ENCODE measurements at places on chromosomes 2 and 18.

DNA sequence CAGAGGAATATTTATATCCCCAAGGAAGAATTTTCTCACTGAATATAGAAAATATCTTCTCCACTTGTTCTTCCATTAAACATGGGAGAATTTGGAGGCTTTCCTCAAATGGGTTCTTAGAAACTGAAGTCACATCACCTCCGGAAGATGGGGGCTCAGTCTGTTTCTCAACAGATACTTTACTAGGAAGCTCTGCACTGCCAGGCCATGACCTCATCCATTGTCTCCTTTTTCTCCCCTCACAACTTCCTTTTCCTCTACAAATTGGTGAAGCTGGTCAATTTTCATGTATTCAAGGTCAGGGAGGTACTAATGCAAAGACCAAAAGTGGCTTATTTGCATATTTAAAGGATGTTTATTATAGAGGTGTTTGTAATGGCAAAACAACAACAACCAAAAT lies 173.1 kb downstream of the RNF152 start:
- DNase-seq, result no peak

- DNase-seq, result no peak
Observed at GRCh38 chr2:183186296-183186695, 62.1 kb downstream of the NUP35 start.

DNA sequence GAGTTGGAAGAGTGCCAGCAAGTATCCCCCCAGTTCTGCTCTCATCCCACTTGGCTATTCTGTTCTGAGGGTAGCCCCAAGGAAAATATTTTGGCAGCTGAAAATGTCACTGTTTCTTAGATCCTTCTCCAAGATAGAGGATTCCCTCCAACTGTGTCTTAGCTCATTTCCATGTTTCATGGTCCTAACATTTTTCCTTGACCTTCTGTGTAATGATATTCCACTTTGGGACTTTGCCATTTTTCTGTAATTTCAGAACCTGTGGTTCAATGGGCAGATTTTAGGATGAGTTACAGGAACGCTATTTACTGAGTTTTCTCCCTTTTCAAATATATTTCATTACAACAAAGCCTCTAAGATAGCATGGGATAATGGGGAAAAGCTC lies 34.7 kb downstream of the NHEJ1 start:
- no peak for DNase-seq

- no peak for DNase-seq
Observed at GRCh38 chr2:105806996-105807395, 62.3 kb downstream of the NCK2 start.

- no peak for DNase-seq
Observed at GRCh38 chr2:241304039-241304670, 11.3 kb downstream of the HDLBP start.

- no peak for DNase-seq
Observed at GRCh38 chr2:222754324-222754930, 83.0 kb downstream of the MOGAT1 start.

DNA sequence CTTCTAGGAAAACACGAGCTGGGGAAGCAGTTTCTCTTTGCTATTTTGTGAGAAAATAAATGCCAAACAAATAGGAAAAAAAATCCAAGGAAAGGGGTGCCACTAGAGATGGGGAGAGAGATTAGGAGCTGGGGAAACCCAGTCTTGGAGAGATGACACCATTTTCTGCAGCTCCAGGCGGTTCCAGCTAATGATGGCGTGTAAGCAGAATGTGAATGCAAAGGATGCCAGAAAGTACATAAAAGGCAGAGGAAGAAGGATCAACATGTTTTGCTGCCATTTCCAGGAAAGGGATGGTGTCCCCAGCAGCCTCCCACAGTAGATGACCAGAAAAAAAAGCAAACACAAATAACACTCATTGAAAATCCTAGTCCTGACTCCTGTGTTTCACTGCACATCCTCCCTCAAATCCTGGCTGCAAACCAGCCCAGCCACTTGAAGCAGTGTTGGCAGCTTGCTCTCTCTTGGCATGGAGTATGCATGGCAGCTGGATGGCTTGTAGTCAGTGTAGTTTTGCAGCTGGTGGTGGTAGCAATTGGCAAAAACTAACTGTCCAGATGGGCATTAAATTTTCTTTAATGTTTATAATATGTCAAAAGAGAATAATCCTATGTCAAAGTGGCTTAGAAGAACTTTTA lies 93.6 kb downstream of the FTCDNL1 start:
- DNase-seq, result no peak

DNA sequence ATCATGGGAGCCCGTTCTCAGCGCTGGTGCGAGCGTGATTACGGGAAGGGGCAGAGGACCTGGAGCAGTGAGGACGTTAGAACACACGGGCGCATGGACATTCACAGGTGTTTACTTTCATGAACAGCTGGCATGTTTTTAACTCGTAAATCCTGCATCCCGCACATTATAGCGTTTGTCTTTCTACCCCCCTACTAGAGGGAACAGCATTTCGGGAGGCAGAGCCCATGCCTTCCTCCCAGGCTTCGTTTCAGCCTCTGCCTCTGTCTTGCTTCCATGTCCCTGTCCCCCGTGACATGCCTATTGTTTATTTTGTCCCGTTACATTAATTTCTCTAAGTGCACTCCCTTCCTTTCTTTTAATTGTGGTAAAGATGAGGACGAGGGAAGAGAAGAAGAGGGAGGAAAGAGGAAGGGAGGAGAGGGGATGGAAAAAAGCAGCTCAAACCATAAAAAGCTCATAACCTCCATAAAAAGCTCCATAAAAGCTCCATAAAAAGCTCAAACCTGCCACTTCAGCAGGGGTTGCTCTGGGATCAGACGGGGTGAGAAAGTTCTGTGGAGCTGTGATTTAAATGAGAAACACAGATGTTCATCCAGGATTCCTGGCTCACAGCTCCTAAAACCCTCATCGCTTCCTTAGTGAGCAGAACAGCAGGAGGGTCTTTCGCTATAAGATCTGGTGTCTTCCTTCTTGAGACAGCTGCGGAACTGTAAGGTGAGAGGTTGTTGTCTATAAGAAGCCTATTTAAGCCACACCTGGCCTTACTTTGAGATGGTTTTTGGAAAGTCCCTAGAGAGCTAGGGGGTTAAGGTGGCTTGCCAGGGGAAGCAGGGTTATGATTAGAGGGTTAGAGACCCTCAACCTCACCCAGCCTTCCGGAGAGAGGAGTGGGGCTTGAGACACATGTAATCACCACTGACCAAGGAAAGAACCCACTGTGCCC lies 66.6 kb upstream of the SNTG2 start:
- no peak for DNase-seq

DNA sequence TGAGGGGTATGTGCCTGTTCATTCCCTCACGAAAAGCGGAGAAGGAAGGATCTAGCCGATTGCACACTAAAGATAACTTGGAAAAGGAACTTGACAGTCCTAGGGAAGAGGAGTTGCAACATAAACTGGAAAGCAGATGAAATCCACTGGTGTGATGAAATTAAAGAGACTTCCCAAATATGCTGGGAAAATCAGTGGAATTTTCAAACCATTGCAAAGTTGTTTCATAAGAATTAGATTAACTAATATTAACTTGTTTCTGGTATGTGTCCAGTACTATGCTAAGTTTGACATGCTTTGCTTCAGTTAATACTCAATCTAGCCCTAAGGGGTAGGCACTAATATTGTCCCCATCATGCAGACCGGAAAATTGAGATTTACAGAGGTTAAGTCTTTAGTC lies 222.7 kb downstream of the IKZF2 start:
- DNase-seq, result no peak

DNA sequence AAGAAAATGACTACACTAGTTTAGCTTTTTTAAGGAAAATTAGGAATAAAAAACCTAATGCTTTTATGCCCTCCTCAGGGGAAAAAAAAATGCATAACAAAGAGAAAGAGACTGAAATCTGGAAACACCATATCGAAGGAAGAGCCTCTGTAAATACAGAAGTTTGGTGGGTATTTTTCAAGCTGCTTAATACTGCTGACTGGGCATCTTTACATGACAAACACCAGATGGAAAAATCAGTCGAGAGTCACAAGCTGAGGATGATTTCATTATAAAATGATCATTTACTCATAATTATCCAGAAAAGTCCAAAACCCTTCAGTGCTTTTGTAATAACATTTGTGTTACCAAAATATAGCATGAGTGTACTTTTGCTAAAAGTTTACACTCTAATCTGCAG lies 1600.7 kb upstream of the ACVR2A start:
- DNase-seq, result no peak

DNA sequence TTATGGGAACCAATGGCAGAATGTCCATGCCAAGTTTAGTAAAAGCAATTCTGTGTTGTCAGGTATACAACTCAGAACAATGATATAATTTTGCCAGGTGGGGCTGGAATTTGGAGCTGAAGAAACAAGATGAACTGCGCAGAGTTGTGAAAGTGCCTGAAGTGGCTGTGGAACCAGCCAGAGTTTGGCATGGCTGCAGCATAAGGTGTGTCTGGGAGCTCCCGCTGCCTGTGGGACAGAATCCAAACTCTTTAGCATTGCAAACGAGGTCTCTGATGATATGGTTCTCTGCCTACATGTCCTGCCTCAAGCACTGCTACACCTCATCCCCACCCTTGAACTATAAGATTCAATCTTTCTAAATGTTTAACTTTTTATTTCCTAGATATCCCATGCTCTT lies 909.7 kb downstream of the EPHA4 start:
- DNase-seq, result no peak

DNA sequence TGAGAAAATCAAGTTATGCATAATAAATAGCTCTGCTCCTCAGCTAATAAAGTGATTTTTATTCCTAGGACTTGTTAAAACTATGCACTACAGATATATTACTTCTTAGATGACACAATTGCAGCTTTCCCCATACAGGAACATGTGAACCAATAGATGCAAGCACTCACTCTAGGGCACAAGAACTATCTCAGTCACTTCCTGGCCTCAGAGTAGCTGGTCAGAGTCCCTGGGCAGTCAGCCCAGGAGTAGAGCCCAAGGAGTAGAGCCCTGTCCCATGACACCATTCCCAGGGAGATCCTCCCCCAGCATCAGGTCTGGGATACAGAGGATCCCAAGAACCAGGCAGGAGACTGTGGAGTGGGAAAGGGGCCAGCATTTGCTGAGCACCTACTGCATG lies 2.7 kb downstream of the TNS1 start:
- no peak for DNase-seq

Measured in BE2C (cell line).